ENCODE measurements at places on chromosomes 6 and 20.

DNA sequence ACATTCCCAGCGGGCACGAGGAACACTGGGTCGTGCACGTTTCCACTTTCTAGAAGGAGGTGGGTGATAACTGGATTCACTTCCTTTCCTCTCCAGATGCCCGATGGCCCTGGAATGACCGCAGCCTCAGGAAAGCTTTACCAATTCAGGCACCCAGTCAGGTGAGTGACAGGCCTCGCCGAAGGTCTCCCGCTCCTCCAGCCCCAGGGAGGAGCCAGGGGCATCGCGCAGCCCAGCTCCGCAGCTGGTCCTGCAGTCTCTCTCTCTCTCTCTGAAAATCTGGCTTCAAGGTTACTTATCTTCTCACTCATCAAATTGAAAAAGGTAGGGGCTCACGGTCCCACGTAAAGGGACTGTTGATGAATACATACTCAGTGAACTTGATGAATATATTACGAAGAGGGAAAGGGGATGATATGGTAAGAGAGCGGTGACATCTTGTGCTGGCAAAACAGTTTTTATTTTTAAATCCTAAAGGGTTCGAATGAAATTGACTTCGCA lies 891 bp downstream of the RIPPLY2 start:
- DNase-seq, result no peak

- no peak for DNase-seq
Measured at GRCh38 chr6:18350271-18350670, 36.9 kb upstream of the RNF144B start.

DNA sequence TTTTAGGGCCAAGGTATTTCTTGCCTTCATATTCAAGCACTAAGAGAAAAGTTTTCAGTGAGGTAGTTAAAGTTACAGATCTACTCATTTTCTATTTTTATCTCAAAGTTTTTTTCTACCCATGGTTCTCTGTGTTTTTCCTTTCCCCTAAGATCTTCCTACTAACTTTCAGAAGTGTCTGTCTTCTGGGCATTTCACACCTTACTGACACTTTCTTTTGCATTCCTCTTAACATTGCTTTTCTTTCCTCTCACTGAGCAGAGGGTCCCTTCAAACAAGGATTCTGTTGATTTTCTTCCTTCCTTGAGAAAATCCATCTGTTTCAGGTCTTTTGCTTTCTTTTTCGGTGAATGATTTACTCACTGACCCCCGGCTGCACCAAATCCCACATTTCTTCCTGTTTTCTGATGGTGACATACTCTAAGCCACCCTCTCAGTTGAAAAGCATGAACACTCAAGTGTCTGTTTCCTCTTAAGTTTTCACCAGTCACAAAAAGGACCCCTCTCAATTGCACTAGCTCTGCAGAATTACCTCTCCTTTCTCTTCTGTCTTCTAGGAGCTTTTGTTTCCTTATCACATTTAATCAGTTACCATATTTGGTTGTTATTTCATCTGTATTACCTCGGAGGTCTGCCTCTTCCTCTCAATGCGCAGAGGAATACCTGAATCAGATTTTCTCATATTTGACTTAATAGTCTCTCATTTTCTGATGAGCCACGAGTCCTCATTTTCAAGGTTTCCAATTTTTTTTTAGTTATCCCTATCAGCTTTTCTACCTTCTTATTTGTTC lies 73.5 kb upstream of the RNF217 start:
- no peak for DNase-seq

DNA sequence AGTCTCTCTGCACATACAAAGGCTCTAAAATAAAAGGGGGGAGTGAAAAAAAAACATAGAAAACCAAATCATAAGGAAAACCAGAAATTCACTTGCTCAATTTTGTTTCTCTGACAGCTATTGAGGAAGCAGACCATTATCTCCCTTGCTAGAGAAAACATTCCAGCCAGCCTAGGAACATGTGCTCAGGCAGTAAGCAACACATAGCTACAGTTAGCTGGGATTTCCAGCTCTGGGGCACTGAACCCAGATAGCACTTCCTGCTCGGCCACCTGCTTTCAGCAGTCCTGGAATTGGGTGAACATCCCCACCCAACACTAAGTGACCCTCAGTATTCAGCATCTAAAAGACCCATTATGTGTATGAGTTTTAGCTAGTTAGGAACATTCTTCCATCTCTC lies 61.3 kb downstream of the TNFRSF21 start:
- no peak for DNase-seq

GRCh38 chr6:64522859-64523258 lies 887.3 kb downstream of the PHF3 start:
- no peak for DNase-seq

GRCh38 chr20:61935926-61936700 lies 129.6 kb downstream of the TAF4 start:
- no peak for DNase-seq

GRCh38 chr6:112298816-112299281 lies 44.5 kb upstream of the LAMA4 start:
- DNase-seq, result no peak

GRCh38 chr6:137726582-137726981 lies 140.5 kb upstream of the TNFAIP3 start:
- DNase-seq, result no peak

DNA sequence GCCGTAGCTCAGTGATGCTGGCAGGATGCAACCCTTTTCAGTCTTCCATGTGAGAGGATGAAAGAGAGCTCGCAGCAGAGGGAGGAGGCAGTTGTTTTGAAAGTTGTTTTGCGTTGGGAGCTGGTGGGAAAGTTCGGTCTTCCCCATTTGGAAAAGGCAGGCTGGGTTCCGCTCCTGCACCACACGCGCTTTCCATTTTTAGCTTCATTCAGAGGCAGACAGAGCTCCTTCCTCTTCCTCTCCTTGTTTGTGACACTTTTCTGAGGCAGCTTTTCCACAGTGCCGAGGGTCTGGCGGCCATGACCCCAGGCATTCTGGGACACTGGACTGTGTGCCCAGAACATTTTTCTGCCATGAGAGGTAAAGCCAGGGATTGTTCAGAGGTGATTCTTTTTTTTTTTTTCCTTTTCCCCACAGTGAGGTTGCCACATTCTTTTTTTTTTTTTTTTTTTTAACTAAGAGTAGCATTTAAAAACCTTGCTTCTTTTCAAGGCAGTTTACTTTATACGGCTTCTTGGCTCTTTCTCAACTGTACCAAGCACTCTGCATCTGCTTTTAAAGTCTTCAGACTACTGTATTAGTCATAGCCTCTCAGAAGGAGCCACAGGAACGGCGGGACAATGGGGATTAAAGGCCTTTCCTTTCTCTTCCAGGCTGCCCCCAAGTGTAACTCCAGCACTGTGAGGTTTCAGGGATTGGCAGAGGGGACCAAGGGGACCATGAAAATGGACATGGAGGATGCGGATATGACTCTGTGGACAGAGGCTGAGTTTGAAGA lies 1.6 kb downstream of the PRDM1 start:
- DNase-seq, result no peak

DNA sequence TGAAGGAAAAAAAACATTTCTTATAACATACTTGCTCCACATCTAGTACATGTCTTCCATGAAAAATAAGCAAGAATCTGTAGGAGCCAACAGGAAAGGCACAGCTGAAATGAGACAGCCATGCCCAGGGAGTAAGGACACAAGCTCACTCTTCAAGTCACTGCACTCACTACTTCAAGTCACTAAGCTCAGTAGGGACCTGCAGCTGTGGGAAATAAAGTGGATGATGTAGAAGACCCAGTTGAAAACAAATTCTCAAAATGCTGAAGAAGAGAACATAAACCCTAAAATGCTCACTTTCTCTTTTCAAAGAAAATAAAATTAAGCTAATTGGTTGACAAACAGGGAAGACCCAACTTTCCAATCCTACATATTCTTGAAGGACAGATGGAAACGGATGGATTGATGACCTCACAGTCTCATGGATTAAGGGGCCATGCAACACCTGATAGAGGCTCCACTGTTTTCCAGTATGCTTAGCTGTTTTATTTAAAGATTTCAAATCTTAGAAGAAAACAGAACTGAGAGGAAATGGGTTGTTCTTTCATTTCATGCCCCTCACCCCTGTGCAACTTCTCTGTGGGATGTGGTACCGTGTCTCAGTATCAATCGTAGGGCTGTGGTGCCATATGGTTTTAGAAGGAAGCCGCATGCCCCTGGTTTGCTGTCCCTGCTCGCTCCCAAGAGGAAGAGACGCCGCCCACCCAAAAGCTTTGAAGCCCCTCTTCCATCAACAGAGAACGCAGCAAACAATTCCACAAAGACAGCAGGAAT lies 133.3 kb downstream of the WDR27 start:
- DNase-seq, result no peak

DNA sequence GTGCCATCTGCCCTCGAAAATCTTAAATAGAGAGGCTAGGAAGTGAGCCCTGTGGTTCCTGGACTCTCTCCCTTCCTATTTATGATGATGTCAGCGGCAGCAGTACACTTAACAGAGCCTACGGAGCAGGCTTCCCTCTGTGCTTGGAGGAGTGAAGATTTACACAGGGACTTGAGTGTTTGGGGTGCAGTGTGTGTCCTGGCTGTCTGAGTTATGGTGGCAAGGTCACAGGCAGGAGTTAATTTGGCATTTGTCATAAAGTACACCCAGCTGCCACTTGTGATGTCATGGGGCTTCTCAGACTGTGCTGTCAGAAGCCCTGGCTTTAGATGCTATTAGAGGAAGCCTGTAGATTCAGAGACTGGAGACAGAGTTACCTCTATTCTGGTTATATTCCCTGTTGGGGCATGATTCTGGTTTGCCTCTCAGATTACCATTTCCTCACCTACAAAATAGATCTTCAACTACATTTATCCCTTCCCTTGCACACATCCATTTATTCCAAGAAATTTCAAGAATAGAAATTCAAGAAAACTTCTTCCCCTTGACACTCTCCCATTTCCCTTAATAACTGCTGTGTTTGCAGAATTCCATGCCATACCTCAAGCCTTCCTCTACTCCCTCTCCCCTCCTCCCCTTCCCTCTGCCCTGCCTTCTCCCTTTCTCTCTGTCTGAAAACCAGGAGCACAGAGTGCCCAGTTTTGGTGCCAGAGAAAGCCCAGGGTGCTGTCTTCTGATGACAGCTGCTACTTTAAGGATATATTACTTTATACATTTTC lies 72.1 kb downstream of the SLC24A3 start:
- no peak for DNase-seq

GRCh38 chr20:58097943-58098342 lies 130.5 kb downstream of the ANKRD60 start:
- no peak for DNase-seq

DNA sequence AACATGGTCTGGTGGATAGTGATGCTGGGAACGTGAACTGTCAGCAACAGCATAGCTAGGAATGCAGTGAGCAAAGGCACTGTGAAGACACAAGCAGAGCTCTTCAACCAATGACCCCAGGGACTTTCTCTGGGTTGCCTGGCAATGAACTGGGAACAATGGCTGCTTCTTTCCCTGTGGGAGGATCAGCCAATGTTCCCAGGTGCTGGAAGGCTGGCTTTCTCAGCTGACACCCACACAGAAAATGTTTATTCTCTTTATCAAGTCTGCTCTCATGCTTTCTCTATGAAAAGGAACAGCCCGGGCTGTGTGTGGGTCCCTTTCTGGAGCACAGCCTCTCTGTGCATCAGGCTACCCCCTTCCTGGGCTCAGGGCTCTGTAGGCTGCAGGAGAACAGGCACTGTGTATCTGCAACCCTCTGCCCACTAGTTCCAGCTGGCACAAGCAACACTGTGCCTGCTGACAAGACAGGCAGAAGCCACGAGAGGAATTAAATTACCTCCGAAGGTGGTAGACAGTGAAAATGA lies 54.2 kb downstream of the HFE start:
- DNase-seq, result no peak

- no peak for DNase-seq
Measured at GRCh38 chr6:18076231-18076630, 46.2 kb downstream of the NHLRC1 start.

DNA sequence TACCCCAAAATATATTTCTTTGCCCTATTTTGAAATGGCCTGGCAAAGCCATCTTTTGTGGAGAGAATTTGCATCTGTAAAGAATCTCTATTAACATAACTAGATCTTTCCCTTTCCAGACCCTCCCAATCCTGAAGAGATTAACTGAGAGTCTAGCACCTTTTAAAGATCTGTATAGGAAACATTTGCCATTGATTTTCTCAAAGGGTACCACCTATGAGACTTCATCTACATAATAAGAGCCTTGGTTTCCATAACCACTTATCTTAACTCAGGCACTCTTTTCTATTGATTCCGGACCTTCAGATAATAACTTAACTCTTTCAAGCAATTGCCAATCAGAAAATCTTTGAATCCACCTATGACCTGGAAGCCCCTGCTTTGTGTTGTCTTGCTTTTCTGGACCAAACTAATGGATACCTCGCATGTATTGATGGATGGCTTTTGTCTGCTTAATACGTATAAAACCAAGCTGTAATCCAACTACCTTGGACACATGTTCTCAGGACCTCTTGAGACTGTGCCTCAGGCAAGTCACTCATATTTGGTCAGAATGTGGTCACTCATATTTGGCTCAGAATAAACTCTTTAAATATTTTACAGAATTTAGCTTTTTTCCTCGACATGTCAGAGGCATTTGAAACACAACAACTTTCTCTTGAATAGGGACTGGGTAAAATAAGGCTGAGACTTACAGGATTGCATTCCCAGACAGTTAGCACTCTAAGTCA lies 31.4 kb downstream of the SLC22A2 start:
- no peak for DNase-seq

DNA sequence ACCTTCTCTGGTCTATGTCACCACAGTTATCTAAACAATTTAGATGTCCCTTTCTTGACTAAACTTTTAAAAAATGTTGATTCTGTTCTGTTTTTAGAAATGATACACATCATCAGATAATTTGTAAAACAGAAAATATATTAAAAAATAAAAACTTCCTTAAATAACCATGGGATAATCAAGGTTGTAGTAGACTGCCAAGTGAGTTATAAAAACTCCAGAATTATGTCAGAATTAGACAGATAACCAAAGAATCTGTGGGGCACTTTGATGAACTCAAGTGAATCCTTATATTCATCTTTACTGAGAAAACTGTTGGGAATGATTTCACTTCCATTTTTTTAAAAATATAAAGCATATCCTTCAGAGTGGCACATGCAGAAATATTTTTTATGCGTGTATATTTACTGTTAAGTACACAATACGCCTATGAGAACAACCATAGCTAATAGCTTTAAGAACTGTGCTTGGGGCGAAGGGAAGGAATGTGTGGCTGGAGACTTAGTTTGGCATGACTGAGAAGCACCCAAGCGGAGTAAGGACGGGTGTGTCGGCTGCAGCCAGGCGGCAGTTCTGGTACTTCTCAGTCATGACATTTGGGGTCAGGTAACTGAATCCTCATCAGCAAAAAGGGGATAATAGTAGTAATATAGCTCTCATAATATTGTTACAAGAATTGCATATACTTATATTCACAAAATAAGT lies 604.7 kb upstream of the CITED2 start:
- no peak for DNase-seq

DNA sequence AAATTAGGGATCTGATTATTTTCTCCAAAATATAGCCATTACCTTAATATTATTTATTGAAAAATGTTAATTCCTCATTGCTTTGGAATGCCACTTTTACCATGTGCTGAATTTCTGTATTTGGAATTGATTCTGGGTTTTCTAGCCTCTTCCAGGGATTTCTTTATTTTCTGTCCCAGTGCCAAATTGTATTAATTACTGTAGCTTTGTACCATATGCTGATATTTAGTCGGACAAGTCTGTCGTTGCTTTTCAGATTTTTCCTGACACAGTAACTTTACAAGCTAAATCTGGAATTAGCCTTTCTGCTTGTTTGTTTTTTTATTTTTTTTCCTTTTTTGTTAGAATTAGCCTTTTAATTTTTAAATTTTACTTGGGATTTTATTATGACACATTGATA lies 10.9 kb upstream of the TMEM14B start:
- DNase-seq, result no peak

- DNase-seq, result no peak
Measured at GRCh38 chr6:8483650-8484049, 48.3 kb upstream of the SLC35B3 start.

GRCh38 chr20:5511930-5512329 lies 195.2 kb upstream of the PROKR2 start:
- no peak for DNase-seq

Data from T-helper 22 cell (primary cell).